T-helper 2 cell (primary cell): ENCODE measurements at places on chromosomes 4 and X.
A peak's percentile ranks its signal among the peaks of the same experiment; 100 is the strongest.

DNA sequence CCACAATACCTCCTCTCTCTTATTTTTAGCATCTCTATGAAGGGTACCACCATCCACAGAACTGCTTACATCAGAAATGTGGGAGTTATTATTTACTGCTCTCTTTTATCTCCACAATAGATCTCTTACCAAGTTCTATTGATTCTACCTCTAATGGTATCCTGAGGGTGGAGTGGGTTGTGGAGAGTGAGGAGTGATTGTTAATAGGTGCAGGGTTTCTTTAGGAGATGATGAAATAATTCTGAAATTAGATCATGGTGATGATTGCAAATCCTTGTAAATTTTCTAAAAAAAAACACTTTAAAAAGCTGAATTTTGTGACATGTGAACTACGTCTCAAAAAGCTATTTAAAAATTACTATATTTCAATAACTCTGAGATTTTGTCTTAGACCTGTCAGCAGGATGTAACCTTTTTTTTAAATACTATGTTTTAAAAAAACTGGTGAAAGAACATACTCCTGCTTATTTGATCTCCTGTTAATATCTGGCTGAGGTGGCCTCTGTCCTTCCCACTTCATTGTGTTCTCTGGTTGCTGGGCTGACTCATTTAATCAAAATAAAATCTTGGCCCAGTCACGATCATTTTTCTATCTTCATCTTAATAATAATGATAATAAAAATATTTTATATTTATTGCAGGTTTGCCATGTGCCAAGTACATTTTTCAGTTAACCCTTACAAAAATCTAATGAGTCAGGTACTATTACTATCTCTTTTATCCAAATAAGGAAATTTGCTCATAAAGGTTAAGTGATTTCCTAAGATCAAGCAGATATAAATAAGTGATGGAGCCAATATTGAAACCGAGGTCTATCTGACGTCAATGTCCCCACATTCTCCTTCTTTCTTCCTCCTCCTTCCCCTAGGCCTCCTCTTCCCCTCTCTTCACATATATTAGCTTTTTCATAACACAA lies 73.5 kb downstream of the GLUD2 start:
- DNase-seq = no peak

- no peak for DNase-seq
These were observed 159.6 kb upstream of the CTSO start for GRCh38 chr4:156113138-156113765.

- no peak for DNase-seq
These were observed 50.0 kb downstream of the CLCN5 start for GRCh38 chrX:49972328-49972860.

GRCh38 chrX:47628982-47629381 lies 748 bp downstream of the CFP start:
- DNase-seq = no peak

- peak; percentile 72 for DNase-seq
These were observed at the start of gene RPL36A for GRCh38 chrX:101390664-101391525. TSS of gene RPL36A (plus strand) at chrX:101391011. CDS start at chrX:101391044, 33 bp downstream.

DNA sequence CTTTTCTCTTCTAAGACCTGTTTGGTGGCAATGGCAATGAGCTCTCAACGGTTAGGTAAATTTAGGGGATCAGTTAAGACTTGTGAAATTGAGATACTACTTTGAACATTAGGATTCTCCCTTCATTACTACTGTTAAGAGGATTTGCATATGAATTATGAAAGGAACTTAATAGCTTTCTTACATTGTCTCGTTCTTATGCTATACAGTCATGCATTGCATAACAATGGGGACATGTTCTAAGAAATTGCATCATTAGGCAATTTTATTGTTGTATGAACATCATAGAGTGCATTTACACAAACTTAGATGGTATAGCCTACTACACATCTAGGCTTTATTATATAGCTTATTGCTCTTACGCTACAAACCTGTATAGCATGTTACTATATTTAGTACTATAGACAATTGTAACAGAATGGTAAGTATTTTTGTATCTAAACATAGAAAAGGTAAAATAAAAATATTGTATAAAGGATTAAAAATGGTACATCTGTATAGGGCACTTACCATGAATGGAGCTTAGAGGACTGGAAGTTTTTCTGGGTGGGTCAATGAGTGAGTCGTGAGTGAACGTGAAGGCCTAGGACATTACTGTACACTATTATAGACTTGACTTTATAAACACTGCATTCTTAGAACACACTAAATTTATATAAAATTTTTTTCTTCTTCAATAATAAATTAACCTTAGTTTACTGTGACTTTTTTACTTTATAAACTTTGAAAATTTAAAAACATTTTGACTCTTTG lies 62.5 kb downstream of the PAQR3 start:
- DNase-seq = no peak

DNA sequence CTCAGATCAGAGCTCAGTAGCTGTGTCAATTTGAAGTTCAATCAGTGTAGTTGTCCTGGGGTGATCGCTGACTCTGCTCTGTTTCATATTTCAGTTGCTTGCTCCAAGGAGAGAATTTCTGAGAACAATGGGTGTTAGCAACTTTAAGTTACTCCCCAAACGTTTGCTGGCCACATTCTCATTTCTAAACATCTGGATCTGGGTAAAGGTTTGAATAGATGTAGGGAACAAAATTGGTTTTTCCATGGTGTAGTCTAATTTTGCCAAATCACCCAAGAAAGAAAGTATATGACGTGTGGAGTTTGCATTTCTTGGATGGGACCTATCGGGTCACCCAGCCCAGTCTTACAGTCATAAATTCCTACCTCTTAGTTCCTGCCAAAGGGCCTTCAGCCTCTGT lies 103.7 kb downstream of the AKAP4 start:
- DNase-seq = no peak

- no peak for DNase-seq
These were observed 80.8 kb downstream of the HTRA3 start for GRCh38 chr4:8350352-8350751.

DNA sequence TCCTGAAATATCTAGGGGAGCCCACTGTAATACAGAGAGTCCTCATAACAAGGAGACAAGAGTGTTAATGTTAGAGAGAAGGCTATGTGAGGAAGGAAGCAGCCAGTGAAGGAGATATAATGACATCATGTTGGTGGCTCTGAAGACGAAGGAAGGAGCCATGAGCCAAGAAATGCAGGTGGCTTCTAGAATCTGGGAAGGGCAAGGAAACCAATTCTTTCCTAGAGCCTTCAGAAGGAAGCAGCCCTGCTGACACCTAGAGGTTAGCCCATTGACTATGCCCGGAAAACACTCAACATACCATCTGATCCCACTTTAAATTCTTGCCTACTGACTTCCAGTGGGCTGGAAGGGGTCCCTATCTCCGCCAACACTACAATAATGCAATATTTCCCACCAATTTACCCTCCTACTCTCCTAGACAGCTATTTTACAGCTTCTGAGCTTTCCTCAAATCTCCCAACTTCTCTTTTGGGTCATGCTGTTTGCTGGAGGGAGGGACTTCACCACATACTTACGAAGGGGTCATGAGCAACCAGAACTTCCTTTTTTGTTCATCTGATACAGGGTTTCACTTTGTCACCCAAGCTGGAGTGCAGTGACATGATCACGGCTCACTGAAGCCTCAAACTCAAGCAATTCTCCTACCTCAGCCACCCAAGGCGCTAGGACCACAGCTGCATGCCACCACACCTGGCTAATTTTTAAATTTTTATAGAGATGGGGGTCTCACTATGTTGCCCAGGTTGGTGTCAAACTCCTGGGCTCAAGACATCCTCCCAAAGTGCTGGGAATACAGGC lies 25.2 kb upstream of the G3BP2 start:
- DNase-seq = no peak

DNA sequence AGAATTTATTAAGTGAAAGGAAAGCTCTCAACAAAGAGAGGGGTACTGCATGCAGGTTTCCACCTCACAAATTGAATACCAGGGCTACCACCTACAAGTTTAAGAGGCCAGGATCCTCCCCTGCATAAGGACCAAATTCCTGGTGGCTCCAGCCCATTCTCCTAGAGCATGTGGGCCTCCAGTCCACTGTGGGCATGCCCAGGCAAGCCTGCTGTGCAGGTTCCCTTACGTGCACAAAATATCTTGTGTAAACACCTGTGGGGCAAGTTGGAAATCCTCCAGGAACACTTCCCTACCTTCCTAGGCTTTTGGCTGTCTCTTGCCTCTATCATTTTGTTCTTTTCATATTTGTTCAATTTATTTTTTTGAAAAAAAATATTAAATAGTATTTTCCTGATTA lies 724.3 kb downstream of the ARAP2 start:
- DNase-seq = no peak

DNA sequence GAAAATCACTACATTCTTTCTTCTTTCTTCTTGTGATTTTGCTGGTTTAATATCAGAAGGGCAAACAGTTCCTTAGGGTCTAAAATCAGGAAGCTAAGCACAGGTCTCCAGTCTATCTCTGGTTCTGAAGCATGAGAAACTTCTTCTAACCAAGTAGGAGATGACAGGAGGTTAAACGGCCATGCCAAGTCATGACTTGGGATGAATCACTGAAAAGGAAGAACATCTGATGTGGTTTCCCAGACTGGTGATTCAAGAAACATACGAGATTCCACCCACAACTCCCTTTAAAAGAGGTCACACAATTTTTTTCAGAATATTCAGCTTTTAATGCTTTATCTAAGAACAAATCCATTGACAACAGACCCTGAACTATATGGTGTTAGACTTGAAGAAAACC lies 684.0 kb upstream of the PRKX start:
- no peak for DNase-seq

- no peak for DNase-seq
These were observed 21.3 kb downstream of the SPCS3 start for GRCh38 chr4:176340871-176341685.

DNA sequence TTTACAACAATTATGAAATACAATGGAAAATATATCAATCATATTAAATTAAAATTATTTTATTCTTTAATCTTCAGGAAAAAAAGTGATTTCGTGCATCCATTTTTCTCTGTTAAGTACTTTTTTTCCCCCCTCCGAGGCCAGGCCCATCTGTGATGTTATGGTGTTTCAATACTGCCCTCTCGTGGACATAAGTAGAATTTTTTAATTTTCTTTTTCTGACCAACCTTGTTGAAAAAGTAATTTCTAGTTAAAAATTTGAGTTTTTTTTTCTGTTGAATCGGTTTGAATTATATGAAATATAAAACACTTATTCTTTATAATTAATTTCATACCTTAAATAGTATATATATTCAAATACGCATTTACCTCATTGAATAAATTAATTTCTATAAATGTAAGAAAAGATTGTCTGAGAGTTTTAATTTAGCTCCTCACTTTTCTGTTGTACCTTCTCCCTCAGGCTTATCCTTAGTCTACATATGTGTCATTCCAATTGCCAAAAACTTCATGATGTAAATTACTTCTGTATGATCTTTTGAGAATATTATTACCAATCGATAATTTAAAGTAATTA lies 175.8 kb upstream of the TECRL start:
- DNase-seq = no peak

- DNase-seq = no peak
These were observed 217.0 kb upstream of the NDST3 start for GRCh38 chr4:117817301-117817700.

DNA sequence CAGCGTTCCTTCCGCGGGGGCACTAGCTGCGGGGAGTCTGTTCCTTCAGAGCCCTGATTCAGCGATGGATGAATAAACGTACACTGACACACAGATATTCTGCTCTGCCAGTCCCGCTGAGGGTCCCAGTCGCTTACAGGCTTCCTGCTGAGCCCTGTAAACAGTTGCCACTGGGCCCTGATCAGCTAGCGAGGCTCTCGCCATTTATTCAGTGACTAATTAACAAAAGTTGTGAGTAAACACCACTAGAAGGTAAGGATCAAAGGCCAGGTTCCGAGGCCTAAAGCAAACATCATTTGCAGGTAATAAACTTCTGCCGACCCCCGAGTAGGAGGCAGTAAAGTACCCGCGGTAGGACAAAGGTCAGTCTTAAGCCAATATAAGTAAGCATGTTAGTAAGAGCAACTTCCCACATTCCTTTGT lies 442.6 kb upstream of the GALNT7 start:
- DNase-seq = no peak

GRCh38 chr4:100679926-100680325 lies 162.1 kb upstream of the EMCN start:
- DNase-seq = no peak

DNA sequence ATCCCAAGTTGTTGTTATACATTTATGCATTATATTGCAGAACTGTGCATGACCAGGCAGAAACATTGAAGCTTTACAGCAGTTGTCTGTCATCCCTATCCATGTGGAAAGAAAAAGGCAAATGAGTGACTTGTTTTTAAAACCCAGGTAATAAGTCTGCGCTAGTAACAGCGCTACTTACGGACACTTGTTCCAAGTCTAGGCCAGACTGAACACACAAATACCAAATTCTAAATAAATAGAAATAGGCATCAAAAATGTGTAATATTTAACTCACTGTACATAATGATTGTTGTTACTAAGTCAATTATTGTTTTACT lies 548 bp upstream of the MAML3 start:
- DNase-seq = no peak

DNA sequence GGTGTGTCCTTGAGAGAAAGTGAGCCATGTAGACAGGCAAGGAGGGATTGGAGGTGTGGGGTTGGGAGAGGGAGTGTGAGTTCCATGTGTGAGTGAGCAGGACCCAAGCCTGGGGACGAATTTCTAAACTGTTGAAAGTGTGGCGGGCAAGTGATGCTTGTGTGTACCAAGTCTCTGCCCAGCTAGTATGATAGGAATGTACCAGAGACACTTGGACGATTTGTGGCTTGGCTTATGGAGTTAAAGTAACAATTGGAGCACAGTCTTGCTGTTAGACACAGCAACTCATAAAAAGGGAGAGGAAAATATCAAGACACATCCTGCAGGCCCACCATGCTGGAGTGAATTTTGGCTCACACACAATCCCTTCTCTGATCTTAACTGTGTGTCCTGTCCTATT lies 8.5 kb downstream of the PTTG2 start:
- DNase-seq = no peak

- DNase-seq = no peak
These were observed 45.7 kb upstream of the GATB start for GRCh38 chr4:151806511-151806927.

DNA sequence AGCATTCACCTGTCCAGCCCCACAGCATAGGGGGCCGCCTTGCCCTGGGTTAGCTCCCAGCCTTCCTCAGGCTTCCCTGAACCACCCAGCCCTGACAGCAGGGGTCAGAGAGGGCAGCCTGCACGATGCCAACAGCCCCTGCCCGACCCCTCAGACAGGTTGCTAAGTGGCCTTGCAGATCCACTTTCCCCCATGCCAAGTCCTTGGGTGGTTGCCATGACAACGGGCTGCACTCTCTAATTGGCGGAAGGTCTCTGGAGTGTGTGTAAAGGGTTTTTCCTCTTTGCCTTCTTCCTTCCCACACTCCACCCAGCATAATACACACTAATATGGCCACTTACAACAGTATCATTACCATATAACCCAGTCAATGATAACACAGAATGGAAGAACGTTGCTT lies 99.6 kb upstream of the AFAP1 start:
- DNase-seq = no peak

GRCh38 chr4:8303485-8304281 lies 34.1 kb downstream of the HTRA3 start:
- no peak for DNase-seq

- no peak for DNase-seq
These were observed 16.4 kb downstream of the EPHA5 start for GRCh38 chr4:65653740-65654361.
